ENCODE measurements at places on chromosomes 16 and 17.

DNA sequence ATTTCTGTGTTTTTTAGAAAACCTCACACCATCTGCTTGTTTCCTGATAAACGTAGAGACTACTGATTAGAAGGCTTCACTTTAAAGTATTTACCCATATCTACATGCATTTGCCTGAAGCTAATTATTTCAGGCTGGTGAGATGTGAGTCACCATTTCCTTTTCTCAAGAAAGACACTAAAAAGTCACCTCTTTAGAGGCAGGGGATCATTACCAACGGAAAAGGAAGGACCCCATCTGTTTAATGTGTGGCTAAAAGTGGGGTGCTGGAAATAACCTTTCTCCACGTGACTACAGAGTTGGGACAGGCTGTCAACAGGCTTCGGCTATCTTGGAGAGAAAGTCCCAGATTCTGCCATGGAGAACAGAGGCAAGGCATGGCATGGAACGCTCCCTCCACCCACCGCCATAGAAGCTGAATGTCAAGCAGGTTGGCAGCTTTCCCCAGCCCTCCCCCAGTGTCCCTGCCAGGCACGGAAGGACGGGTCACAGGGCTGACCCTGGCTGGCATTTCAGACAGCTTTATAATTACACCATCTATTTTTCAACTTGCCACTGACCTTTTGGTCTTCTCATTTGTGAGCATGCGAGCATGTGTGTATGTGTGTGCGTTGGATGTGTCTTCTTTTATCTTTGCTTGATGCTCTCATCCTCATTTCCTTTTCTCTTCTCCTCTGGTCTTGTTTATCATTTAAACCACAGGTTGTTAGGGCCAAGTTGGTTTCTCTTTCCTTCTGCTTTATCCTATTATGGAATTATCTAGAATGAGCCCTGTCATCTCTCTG, 157.0 kb downstream of the CPPED1 start:
- DNase-seq = peak; percentile 3

DNA sequence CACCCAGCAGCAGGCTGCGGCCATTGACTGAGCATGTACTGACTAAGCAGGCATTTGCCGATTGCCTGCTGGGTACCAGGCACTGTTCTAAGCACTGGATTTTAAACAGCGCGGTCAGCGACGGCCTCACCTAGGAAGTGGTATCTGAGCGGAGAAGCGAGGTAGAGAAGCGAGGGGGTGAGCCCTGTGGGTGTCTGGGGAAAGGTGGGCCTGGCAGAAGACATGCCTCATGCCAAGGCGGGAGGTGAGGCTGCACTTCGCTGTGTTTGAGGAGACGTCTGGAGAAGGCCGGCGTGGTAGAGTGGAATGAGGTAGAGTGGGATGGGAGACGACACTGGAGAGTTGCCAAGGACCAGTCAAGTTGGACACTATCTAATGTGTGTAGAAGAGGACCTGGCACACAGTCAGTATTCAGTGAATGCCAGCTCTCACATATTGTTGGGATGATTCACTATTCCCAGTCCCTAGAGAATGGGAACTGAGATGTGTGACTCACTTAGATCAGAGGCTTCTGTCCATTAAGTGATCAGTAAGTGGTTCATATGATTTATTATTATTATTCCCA, 14.4 kb downstream of the SYCE1L start:
- DNase-seq = no peak

- no peak for DNase-seq
Observed at GRCh38 chr16:85541980-85542900, 70.9 kb upstream of the GSE1 start.

GRCh38 chr16:58107228-58107627, 22.0 kb downstream of the CFAP20 start:
- DNase-seq = no peak

GRCh38 chr16:24734382-24734781, 4.9 kb downstream of the TNRC6A start:
- no peak for DNase-seq

DNA sequence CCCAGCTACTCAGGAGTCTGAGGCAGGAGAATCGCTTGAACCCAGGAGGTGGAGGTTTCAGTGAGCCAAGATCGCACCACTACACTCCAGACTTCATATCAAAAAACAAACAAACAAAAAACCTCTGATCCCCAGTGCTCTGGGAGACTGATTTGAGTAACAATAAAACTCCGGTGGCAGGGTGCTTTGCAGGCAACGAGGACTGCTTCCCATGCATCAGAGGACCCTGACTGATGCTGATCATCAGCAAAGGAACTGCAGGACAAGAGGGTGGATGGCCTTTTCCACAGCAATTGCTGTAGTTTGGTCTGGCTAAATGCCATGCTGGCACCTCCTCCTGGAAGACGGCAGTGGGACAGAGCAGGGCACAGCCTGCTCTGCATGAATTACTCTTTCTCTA, 6.4 kb upstream of the SLC39A11 start:
- no peak for DNase-seq

DNA sequence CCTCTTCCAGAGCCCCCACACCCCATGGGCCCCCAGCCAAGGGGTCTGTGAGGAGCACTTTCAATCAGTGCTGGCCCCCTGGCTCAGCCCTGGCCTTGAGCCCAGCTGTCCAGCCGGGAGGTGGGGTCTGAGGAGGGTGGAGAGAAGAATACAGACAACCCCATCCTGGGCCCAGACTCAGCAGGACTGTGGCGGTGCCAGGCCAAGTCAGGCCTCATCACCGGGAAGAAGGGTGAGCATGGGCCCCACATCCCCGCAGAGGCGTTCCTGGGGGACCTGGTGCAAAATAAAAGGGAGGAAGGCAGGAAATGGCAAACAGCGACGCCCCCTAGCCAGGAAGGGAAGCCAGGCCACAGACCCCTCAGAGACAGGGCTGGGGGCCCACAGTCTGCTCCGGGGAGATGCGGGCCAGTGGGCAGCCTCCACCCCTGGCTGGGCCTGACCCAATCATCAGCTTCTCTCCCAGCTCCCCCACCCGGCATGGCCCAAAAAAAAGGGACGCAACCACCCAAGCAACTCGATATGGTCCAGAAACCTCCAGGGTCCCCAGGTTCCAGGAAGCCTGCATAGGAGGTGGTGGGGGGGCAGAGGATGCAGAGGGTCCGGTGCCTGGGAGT, 20.6 kb downstream of the ZNF423 start:
- DNase-seq = no peak

GRCh38 chr17:2723997-2724783, 12.6 kb upstream of the CLUH start:
- DNase-seq = no peak

DNA sequence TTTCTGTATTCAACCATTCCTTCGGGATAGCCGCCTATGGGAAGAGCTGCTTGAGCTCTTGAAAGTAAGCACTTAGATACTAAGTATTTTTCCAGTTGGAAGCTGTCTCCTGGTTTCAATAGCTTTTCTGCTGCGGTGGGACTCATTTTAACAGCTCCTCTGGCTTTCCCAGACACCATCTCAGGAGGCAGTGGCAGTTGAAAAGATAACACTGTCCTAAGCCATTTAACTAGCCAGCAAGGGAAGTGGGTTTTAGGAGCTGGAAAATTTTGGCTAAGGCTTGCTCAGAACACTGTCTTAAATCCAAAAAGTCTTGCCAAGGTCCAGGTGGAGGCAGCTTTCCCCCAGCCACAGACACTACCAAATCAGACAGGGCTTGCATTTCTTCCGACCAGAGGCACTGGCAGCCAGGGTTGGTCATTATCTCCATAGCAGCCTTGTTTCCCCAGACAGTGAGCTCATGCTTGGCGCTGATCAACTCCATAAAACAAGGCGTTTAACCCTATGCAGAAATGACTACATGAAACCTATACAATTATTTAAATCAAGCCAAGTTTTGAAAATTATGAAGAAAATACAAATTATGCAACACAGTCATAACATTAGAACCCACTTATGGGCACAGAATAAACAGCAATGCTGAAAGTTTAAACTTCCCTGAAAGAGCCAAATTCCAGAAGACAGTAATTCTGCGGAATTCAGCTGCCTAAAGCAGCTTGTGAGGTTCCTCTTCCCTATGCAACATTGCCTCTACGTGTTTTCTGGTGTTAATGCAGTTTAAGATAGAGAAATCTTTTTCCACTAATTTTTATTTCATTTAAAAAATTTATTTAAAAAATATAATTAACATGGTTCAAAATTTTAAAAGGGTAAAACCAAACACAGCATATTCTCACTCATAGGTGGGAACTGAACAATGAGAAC, 25.0 kb downstream of the GABARAPL2 start:
- DNase-seq = no peak

DNA sequence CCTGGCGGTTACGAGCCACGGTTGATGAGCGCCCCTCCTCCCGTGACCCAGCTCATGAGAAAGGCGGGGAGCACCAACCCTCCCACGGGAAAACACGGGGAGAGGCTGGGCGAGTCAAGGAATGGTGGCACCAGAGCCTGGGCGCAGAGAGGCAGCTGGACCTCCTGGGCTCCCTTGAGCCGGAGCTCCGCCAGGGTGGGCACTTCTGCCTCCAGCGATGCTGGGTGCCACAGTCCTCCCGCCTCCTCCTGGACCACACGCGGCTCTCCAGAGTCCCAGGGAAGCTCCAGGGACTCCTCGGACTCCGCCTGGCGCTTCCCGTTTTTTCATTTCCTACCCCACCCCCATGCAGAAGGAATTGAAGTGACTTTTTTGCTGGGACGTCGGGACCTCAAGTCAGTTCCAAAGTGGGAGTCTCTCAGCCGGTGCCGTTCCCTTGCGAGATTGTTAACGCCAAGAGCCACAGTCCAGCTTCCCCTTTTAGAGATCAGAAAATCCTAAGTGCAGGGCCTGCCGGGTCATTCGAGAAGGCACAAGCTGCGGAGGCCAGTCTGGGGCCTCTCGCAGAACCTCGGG, 6.6 kb upstream of the CBX8 start:
- no peak for DNase-seq

DNA sequence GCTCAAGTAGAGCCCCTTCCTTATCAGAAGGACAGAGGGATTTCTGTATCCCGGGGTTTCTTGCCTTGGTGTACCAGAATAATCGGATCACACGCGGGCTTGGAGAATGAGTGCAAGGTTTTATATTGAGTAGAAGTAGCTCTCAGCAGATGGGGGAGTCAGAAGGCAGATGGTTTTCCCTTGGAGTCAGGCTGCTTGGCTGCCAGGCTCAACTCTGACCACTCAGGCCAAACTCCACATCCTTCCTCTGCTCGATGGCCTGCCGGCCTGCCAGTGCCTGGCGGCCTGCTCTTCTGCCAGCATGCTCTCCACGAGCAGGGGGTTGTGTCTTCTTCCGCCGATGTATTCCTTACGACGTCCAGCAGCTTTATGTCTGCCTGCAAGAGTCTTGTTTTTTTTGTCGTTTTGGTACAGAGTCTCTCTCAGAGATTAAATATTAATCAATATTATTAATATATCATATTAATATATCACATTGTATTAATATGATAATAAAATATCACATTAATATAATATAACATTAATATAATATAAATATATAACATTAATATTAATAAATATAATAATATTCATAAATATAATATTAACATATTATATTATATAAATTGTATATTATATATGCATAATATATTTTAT, 229.2 kb upstream of the WSCD1 start:
- no peak for DNase-seq

GRCh38 chr16:80014241-80014939, 413.9 kb upstream of the MAF start:
- DNase-seq = no peak

GRCh38 chr16:84136331-84137125, 8.4 kb downstream of the HSDL1 start:
- no peak for DNase-seq

DNA sequence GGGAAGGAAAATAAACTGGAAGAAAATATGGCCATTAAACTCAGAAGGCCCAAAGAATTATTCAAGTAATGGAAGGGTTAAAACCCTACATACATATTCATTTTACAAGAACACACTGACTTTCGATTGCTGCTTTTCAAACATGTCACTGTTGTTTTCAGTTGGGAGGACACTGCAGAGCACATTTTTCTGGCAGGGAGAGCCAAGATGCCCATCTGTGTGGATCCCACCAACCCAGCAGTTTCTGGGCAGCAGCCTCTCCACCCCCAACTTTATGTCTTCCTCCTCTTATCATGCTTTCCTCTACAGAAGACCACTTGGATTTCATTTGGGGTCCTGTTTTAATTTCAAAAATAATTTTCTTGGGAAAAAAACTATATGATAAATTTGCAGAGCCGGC, 7.1 kb upstream of the CORO6 start:
- no peak for DNase-seq

DNA sequence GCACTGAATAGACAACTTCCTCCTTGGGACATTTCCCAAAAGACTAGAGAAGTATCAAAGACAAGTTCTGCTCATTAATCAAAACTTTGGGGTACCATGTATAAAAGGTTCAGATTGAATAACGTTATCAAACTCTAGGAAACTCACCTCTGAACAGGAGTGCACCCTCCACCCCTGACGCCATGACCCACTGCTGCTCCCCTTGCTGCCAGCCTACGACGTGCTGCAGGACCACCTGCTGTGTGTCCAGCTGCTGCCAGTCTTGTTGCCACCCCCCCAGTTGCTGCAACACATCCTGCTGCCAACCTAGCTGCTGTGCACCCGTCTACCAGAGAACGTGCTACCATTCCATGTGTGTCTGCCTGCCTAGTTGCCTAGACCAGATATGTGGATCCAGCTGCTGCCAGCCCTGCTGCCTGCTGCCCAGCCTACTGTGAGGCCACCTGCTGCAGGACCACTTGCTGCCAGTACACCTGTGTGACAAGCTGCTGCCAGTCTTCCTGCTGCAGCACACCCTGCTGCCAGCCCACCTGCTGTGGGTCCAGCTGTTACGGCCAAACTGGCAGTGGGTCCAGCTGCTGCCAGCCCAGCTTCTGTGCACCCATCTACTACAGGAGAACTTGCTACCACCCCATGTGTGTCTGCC, 13.8 kb upstream of the KRTAP9-2 start:
- DNase-seq = no peak

GRCh38 chr17:42535155-42536047, 640 bp upstream of the NAGLU start:
- DNase-seq = no peak

DNA sequence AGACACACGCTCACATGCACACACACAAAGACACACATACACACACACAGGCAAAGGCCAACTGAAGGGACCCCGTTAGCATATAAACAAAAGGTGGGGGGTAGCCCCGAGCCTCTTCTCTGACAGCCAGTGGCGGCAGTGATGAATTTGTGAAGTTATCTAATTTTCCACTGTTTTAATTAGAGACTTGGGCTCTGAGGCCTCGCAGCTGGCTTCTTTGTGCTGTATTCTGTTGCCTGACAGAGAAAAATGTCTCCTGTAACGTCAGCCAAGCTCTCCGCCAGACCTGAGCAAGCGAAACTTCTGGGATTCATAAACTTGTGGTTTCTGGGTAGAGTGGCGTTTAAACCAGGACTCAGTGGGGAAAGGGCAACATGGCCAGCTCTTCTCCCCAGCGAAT, 113.9 kb upstream of the FOXF1 start:
- DNase-seq = no peak

Data from stimulated activated CD4-positive, alpha-beta T cell treated with anti-CD3 and anti-CD28 coated beads, Interleukin-12 subunit alpha, Interleukin-12 subunit beta, amount 100 ng/mL, for 24 hours (primary cell).